Stimulated activated CD8-positive, alpha-beta memory T cell treated with anti-CD3 and anti-CD28 coated beads, Interleukin-4, amount 100 ng/mL, for 1 hour (primary cell): ENCODE measurements at places on chromosomes 2 and 18.
A peak's percentile ranks its signal among the peaks of the same experiment; 100 is the strongest.

DNA sequence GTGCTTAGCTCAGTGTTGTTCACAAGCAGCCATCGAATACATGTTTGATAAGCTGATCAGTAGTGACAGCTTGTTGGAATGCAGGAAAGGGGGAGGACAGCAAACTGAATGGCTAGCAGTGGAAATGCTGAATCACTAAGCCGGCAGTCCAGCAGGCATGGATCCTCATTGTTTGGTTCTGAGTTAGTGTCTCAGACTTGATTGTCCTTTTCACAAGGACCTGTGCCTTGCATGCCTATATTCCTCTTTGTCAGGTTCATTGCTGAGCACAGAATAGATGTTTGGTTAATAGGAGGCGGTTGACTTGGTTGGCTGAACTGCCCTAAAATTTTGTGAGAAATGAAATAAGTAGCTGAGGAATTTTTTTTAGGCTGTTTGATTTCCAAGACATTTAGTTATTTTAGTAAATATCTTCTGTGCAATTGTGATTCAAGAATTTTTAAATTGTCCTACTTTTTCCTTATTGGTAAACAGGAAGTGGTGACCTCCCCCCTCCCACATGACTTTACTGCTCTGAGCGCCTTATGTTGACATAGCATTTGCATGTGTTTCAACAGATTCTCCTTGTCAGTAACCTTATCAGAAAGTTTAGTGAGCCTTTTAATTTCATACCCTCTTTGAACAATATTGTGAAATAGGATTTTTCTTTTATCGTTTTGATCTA is 21.4 kb upstream of the STON1 start:
- DNase-seq = no peak

- DNase-seq = peak; percentile 3
Measured at GRCh38 chr2:170930131-170930990, 1.3 kb downstream of the GORASP2 start.

DNA sequence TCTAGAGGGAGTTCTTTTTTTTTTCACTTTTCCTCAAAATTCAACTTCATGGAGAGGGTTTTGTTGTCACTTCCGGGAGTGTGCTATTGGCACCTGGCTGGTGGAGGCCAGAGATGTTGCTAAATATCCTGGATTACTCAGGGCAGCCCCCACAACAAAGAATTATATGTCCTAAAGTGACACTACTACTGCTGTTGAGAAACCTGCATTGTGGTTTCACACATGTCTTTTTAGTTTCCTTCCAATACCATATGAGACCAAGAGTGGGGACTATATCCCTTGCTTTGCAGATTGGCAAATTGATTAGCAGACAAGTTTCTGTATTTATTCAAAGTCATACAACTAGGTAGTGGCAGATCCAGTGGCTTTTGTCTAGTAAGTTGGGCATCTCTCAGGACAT is 826.8 kb downstream of the TRIB2 start:
- no peak for DNase-seq

DNA sequence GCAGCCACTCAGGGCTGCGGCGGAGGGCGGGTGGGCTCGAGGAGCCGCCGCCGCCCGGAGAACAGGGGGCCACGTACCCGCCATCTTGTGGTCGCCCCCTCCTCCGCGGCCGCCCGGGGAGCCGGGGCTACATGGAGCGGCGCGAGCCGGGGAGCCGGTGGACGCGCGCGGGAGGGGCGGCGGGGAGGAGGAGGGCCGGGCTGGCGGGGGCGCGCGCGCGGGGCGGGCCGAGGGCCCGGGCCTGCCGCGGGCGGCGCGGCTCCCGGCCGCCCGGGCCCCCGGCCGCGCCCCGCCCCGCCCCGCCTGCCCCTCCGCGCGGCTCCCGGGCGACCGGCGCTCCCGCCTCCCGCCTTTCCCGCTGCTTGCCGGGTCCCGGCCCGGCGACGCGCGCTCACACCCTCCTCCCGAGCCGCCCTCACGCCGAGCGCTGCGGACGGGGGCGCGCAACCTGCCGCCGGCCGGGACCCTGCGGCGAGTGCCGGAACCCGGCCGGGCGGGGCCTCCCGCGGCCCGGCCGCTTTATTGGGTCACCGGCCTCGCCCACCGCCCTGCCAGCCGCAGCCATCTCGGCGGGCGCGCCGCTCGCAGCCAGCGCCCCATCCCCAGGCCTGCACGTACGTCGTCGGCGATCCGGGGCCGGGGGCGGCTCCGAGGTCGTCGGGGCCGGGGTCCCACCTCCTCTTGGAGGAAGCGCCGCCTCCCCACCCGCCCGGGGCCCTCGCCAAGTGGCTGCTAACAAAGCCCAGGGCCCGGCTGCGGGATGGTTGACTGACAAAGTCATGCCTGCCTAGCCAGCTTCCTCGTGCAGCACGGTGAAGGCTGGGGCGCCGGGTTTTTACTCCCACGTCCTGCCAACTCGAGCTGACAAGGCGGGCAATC is at the start of gene PPP4R1:
PPP4R1 (minus strand) TSS at position 159 of the 879 bp plus-strand sequence; CDS start at position 84, 75 bp downstream.
- DNase-seq = peak; percentile 39

DNA sequence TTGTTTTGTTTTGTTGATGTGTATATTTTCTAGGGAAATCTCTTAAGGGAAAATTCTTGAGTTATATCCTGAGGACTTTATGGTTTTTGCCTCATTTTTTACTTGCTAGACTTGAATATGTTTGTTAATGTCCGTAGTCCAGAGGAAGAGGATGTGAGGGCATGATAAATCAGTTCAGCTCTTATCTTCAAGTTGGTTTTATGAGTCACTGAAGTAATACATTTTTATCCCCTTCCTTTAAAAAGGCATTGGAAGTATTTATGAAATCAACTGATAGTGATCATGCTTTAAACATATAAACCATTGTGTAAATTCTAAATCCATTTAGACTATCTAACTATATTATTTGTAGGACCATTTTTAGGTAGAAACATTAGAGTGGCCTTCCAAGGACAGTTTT is 43.9 kb upstream of the CYBRD1 start:
- no peak for DNase-seq

GRCh38 chr2:58047373-58047935 is 848 bp downstream of the VRK2 start:
- no peak for DNase-seq

- DNase-seq = no peak
Measured at GRCh38 chr2:191650896-191651773, 26.8 kb upstream of the NABP1 start.

DNA sequence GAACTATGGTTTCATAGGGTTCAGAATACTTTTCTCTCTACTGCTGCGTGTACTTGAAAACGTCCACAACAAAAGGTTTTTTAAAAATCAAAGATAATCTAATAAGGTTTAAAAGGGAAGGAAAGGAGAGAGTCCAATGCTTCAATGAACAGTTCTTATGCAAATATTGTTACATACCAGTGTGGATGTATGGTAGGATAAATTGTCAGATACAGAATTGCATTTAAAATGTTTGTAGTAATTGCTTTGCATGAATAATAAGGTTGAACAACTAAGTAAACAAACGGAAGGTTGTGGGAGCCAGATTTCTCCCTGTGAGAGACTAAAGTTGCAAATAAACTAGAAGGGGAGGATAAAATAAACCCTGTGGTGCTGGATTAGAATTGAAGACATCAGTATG is 53.8 kb upstream of the RBBP8 start:
- DNase-seq = no peak

DNA sequence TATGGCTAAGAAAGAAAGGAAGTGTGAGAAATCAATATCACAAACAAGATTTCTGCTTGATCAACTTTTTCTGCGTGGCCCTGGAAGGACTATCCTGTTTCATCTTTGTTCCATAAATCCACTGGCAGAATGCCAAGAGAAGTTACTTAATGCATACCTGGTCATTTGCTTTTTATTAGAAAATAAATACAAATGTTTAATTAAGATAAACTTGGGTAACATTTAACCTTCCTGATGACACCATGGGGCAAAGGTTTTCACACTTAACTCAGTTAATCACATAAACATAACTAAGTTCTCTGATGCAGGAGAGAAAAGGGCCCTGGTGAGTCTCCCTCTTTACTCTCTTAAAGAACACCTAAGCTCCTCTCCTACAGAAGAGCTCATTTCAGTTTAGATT is 203.3 kb downstream of the AFF3 start:
- no peak for DNase-seq

GRCh38 chr2:4151521-4151920 is 448.1 kb downstream of the DCDC2C start:
- DNase-seq = no peak

DNA sequence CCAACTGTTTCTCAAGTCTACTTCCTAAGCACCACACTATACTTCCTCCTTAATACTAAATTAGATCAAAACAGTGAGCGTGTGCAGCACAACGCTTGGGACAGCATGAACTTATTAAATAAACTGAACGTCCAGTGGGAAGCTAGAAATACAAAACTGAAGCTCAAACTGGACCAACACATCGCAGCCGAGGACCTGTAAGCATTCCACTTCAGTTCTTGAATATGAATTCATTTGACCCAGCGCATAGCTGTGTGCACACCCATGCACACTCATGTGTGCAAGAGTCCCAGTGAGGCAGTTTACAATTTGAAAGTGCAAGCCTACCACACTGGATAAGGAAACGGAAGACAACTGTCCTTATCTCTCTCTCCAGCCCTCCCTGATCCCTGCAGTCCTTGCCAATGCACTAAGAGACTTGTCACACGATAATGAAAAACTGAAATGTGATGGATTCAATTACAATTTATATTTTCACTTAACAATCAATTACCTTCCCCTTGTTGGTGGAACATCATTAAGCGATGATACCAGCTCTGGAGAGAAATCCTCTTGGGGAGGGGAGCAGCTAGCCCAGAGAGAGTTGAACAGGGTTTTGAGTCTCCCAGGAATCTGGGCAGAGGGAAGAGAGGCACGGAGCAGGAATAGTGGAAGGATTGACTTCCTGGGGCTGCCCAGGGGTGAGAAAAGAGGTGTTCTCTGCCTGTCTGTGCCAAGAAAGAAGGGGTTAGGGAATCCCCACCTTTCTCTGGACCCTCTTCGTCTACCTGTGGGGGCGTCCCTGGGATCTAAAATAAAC is 186.5 kb upstream of the KLHL29 start:
- DNase-seq = no peak

DNA sequence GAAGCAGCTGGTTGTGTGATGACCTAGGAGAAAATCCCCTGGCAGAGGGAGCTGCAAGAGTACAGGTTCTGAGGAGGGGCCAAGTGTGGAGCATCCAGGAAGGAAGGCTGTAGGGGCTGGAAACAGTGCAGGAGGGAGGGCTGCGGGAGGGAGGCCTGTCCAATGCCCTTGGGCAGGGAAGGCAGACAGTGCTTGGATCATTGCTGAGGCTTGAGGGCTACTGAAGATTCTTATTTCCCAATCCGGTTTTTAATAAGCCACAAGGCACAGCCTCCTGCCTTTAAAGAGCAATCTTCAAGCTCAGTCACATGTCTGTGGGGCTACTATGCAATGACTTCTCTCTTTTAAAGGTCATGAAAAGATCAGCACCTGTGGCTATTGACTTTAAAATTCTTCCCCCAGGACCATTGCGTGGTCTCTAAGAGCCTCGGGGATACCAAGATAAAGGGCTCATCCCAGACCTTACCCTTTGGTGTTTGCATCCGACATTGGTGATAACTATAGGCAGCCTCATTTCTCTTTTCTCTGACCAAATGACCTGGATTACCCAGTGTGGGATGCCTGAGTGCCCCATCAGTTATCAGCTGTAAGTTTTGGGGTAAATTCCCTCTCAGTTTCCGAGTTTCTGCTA is 149.6 kb downstream of the DOCK10 start:
- no peak for DNase-seq

DNA sequence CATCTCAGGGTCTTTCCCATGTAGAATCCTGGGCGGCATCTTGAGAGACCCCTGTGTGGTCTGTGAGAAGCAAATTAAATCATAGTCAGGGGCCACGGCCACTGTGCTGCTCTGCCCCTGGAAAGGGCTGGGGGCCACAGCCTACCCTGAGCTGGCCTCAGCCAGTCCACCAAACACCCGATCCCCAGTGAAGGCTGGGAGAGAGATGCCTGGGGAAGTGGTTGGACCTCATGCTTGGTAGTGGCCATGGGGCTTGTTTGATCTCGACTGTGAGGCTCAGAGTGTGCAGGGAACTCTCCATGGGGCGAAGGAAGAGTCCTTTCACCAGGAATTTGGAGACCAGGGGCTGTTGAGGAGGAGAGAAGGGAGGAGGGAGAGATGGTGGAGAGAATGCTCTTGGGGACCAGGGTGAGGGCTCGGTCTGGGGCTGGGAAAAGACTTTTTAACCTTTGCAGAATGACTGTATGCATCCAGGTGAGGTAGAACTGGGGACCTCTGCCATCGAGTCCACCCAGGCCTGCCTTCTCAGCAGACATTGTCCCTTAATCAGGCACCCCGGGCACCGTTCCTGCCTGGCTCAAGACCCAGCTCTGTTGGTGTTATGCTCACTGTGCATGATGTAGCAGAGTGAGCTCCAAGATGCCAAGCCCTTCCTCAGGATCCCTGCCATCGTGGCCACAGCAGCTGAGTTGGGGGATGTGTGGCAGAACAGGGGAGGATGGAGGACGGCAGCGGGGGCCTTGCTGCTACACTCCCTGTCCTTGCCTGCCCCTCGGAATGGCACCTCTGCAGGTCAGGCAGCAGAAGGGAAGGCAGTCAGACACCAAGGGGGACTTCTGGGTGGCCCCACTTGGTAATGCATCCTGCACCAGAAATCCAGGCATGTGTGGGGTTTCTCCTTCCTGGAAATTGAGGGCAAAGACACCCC is 249.9 kb downstream of the DYSF start:
- DNase-seq = no peak

GRCh38 chr18:54444319-54444914 is 86.7 kb downstream of the C18orf54 start:
- no peak for DNase-seq
